SHP77 (cell line): ENCODE measurements at places on chromosomes 5 and 9.
A peak's percentile ranks its signal among the peaks of the same experiment; 100 is the strongest.

GRCh38 chr5:34598177-34598794 is 57.8 kb upstream of the RAI14 start:
- no peak for DNase-seq

GRCh38 chr5:1523480-1523792 is 324 bp downstream of the LPCAT1 start:
- no peak for DNase-seq

- DNase-seq = no peak
These were observed 35.6 kb upstream of the HAND1 start for GRCh38 chr5:154513669-154514084.

GRCh38 chr5:168931638-168932345 is 352.6 kb upstream of the PANK3 start:
- no peak for DNase-seq

DNA sequence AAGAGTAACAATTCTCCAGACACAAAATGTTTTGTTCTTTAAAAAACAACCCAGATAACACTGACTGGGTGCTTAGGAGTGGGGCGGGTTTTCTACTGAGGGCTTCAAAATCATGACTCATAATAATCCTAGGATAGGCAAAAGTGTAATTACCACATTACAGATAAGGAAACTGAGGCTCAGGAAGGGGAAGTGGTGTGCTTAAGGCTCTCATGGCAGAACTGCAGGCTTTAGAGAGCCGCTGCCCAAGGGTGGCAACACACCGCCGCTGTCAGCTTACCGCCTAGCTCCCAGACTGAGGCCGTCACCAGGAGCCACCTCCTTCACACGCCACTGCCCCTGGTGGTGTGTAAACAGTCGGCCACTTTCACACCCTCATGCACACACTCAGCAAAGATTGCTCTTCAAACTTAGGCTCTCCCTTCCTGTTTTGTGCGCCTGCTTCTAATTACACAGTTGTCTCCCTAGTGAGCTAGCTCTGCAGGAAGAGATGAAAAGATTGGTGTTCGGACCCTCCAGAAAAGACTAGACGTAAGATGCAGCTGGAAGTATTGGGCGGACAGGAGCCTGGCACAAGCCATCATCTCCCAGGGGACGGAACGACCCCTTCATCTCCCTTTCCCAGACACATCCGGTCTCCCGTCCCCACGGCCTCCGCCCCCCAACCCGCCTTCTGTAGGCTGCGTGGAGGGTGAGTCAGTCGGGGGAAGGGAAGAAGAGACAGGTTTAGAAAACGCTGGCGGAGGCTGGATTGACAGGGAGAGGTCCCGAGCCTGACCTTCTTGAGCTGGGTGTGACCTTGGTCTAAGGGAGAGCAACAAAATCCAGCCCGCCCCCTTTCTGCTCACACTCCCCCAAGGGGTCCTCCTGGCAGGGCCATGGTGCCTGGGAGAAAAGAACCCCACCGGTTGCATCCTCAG is 162.7 kb downstream of the SYK start:
- peak; percentile 61 for DNase-seq

DNA sequence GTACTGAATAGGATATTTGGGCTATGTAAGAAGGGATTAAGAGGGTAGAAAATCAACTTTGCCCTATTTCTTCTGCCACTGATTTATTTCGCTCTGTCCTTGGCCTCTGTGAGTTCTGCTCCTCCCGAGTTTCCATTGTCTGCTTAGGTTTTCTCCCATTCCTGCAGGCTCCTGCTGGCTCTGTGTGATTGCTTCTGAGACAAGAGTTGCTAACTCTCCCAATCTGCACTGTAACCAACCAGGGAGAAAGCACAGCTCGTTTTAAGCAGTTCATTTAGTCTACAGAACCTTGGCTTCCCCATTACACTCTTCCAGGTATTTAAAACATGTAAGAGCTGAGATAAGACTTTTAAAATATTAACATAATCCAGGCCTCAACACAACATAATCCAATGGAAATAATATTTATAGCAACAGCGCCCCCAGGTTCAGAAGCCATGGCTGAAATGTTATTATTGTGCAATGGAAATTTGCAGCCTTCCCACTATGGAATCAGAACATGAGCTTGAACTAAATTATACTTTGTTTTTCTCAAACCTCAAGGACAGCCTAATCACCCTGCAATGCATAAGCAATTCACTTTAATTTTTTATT is 203.5 kb downstream of the ERCC6L2 start:
- no peak for DNase-seq

GRCh38 chr5:96881511-96882115 is 5.3 kb downstream of the ERAP2 start:
- no peak for DNase-seq

DNA sequence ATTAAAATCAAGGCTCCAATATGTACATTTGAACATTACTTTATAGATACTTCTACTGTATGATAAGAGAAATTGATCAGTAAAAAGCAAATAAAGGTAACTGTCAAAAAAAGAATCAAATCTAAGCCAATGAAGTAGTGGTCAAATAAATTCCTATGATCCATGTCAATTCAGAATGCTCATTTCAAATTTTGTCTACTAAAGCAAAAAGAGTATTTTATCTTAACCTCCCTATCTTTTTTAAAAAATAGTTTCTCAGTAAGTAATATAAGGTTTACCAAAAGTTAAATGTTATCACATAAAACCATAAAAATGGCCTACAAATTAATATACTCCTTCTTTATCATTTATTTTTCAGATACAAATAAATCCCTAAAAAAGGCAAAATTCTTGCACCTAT is 165.9 kb downstream of the AGTPBP1 start:
- DNase-seq = no peak

GRCh38 chr5:61496860-61497259 is 164.8 kb downstream of the ZSWIM6 start:
- DNase-seq = no peak

DNA sequence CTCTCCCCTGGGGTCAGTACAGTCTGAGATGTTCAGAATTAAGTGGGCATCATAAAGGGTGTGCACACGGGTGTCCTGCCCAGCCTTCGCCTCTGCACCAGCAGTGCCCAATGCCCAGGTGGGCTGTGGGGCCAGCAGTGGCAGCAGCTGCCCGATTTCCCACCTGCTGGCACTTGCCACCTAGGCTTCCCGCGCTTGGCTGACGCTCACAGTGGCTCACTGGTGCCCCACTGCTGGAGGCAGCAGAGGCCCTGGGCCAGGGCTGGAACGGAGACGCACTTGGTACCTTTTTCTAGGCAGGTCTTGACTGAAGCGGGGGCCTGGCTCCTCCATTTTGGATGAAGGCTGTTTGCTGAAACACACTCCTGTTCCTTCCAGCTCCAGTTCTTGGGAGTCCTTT is 17.0 kb downstream of the MRNIP start:
- DNase-seq = no peak

- no peak for DNase-seq
These were observed 178.4 kb downstream of the MACROH2A1 start for GRCh38 chr5:135220394-135221186.

DNA sequence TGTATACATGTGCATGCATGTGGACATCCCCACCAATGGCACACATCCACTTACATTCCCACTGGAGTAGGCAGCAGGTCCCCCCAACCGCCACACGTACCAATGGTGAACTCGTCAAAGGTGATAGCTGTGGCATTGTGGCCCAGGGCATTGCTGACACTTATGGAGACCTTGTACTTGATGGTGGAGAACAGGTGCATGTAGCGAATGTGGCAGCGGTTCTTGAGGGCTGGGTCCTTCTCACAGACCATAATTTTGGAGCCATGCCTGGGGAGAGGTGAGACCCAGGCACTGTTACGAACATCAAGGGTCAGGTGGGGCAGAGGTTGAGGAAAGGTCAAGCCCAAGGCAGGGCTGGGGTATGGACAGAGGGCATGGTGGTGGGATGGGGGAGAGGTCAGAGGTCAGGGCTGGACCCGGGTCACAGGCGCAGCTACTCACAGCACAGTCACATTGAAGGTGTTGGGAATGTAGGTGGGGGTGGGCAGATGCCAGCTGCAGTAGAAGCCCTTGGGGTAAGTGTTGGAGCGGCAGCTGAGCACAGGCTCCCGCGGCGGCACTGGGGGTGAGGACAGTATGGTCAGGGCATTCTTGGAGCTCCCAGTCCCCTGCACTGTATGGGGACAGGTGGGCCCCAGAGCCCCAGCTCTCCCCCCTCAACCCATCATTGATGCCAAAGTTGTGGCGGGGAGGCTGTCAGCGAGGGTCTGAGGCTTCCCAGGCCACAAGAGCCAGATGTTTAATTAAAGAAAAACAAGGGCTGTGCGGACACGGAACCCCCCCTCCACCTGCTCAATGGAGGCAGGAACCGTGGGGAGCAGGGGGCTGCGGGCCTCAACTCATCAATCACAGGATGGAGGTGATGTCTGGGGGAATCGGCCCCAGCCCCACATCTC is 31.9 kb downstream of the CNTFR start:
- no peak for DNase-seq

- DNase-seq = peak; percentile 16
These were observed 36.2 kb downstream of the FBXL17 start for GRCh38 chr5:108345541-108346171.

DNA sequence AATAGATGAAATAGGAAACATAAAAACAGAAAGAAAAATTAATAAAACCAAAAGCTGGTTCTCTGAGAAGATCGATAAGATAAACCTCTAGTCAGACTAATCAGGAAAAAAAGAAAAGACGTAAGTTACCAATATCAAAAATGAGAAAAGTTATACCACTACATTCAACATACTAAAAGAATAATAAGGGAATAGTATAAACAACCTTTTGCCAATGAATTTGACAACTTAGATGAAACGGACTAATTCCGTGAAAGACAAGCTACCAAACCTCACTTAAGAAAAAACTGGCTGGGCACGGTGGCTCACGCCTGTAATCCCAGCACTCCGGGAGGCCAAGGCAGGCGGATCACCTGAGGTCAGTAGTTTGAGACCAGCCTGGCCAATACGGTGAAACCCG is 7.5 kb downstream of the KIF3A start:
- no peak for DNase-seq

DNA sequence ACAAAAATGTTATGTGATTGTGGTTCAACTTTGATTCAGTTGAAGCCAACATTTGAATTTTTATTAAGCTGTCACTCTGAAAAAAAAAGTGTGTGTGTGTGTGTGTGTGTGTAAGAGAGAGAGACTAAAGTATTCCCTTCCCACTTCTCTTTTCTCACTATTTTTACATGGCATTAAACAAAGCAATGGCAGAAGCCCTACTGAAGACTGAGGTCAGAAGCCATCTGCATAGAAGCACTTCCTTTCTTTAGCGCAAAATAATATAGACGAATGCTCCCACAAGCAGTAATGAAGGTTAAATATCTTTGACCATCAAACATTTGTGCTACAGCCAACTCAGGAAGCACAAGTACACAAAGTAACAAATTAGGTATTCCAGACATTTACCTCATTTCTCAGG is 540.5 kb downstream of the KCTD16 start:
- no peak for DNase-seq

- DNase-seq = no peak
These were observed 7.8 kb downstream of the JADE2 start for GRCh38 chr5:134533115-134533815.

- DNase-seq = no peak
These were observed 81.9 kb downstream of the TNC start for GRCh38 chr9:115035841-115036612.

DNA sequence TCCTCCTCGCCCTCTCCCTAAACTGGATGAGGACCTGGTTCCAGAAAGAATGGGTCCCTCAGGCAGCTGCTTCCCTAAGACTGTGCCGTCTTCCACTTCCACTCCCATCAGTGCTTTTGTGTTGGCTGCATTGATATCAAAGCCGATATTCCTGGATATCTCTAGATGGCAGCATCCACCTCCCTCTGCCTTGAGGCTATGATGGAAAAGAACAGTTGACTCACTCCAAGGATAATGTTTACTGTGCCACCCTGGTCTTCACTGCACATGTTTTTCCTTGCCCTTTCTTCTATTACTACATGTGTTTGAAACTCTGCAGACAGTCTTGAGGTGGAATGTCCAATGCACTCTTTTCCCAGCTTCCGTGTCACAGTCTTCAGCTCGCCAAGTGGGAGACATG is 211.6 kb downstream of the MAST4 start:
- DNase-seq = no peak
